Omental fat pad (tissue), 4 donors: ENCODE measurements at places on chromosomes 3 and 15. TPM values are rescaled to one million over a fixed set of nuclear protein-coding genes. Genes with fewer than 3 reads are reported as not detected.

Gene MFAP1
- 13.9 TPM for total RNA-seq

Gene FRMD4B
- 61.3 TPM for total RNA-seq

Gene RLBP1
- total RNA-seq: not detected

Gene ZCWPW2
- total RNA-seq: 0.74 TPM

Gene TP53BP1
- total RNA-seq: 39.0 TPM

Gene RBPMS2
- 2.6 TPM for total RNA-seq

Gene RTP4
- total RNA-seq: 1.4 TPM

Gene STAB1
- total RNA-seq: 283 TPM
